ENCODE measurements at places on chromosomes 7 and 10.
A peak's percentile ranks its signal among the peaks of the same experiment; 100 is the strongest.

GRCh38 chr7:25727446-25727845 is 424.6 kb upstream of the NFE2L3 start:
- no peak for DNase-seq

DNA sequence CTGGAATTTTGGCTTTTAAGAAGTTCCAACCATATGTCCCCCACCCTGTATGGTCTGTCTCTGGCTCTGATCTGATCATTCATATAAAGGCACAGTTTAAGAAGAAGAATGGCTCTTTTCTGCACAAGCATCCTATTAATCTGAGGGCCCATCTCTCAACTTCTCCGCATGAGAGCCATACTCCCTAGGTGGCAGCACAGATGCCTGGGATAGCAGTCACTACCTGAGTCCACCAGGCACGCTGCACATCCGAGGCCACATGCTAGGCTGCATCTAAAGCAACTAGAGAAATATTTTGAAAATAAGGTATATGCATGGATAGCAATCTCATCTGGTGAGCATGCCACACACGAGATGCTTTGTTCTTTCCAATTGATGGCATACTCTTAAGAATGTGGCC is 565.5 kb downstream of the PARD3 start:
- DNase-seq: peak; percentile 9

DNA sequence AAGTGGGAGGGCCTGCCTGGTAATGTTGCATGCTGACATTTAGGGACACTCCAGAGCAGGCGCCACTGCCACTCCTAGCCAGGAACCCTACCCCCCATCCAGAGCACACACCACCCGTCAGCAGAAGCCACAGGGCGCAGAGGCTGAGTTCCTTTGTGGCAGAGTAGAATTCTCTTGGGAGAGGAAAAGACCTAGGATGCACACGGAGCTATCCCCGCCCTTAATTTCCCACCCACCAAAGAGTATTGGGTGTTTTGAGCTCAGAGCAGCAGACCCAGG is 702 bp upstream of the INSYN2A start:
- no peak for DNase-seq

DNA sequence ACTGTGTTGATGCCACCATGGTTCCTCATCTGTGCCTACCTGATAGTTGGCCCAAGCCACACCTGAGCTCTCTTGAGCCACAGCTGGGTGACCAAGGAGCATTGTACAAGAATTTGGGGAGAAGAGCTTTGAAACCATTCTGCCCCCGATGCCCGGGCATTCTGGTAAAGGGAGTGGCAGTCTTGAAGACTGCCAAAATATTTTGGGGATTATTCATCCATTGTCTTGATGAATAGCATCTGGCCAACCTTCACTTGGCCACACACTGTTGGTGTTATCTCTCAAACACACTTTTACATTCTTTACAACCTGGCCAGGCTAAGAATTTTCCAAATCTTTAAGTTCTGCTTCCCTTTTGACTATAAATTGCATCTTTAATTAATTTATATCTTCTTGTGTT is 113.1 kb upstream of the PCBD1 start:
- DNase-seq: no peak

DNA sequence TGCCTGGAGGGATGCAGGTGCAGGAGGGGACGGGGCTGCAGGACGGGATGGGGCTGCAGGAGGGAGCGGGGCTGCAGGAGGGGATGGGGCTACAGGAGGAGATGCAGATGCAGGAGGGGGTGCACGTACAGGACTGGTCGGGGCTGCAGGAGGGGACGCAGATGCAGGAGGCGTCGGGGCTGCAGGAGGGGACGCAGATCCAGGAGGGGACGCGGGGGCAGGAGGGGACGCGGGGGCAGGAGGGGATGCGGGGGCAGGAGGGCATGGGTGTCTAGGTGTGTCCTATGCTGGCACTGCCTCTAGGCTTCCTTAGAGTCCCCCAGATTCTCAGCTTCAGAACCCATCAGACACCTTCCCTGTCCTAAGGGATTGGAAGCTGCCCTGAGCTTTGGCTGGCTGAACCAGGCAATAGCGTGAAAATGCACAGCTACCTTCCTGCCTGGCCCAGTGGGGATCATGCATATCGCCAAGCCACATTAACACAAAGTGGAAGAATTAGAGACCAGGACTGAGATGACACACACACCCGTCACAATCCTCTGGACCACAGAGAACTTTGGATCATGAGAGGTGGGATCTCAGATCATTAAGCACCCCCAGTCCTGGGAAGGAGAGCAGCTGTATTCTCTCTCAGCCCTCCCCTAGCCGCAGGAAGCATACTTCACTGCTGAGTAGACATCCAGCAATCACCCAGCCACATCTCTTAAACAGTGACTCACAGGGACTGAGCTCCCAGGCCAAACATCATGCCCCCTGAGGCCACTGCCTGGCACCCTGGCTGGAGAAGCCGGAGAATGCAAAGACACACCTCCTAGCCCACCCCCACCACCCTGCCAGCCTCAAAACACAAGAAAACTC is 67.3 kb downstream of the VWA2 start:
- DNase-seq: no peak

DNA sequence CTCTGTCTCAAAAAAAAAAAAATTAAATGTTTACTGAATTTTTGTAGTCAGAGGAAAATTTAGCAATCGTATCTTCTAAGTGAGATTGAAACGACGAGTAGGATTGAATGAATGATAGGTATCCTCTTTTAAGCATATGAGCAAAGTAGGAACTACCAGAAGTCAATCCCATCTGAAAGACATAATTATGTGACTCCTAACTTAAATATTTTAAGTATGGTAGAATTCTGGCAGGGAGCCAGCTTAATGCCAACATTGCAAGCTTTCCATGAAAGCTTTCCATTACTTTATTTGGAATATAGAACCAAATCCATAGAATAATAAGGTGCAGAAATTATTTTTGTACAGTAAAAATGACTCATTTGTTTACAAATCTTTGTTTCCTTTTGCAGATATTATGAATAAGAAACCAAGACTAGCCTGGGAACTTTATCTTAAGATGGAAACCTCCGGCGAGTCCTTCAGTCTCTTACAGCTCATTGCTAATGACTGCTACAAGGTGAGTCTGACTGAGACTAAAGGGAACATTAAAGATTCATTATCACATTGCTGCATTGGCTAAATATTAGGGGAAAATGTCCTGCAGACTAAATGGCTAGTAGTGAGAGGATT is 50.2 kb upstream of the UBN2 start:
- no peak for DNase-seq

GRCh38 chr7:127918130-127918529 is 113.1 kb downstream of the LRRC4 start:
- no peak for DNase-seq

DNA sequence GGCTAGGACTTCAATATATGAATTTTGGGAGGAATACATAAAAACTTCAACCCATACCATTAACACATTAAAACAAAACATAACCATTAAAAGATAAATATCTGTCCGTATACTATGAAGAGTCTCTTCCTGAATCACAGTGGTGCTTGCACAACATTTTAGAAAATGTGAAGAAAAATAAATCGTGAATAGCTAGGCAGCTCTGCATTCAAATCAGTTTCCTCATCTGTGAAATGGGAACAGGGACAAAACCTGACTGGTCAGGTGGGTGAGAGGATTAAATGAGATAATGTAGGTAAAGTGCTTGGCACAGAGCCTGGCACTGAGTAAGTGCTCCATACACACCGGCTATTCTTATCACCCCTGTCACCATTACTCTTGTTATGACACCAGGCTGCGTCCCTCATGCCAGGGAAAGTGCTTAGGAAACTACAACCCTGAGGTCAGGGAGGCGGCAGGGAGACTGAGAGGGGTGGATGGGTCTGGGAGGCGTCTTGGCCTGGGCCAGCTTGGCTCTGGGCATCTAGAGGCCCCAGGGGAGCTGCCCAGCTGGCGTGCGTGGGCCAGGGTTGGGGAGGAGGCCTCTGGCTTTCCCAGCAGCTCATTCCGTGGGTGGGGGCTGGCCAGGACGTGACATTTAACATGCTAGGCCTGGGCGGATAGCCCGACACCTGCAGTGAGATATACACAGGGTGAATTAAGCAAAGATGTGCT is 78.3 kb downstream of the SH3PXD2A start:
- DNase-seq: no peak

DNA sequence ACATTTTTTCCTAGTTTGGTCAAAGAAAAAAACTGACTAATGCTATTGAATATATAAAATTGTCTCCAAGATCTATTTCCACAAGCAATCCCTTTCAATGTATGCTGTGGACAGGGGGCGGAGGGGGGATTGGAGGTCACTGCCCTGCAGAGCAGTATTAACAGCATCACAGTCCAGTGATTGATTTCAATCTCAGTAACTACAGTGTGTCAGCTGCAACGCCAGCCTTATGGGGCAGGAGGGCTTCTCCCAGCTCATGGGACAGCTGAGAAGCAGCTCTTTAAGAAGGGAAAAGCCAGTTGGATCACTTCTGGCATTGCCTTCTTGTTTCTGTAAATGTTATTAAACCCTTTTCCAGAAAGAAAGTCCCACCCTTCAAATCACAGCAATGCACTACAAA is 65.0 kb downstream of the RAPGEF5 start:
- no peak for DNase-seq

DNA sequence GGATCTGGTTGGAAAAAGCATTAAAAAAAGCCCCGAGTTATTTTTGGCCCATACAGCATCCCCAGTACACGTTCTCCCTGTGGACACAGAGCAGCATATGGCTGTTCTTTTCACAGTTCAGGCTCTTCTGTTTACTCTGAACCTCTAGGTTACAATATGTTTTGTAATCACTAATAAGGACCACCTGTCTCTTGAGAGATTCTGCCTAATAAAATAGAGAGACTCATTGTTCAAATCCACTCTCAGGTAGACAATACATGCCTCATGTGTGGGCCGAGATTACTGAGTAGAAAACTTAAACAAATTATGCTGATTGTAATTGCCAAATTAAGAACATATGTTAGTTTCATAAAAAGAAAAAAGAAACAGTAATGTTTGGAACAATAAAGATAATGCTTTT is 647.7 kb downstream of the GRM8 start:
- DNase-seq: peak; percentile 58

DNA sequence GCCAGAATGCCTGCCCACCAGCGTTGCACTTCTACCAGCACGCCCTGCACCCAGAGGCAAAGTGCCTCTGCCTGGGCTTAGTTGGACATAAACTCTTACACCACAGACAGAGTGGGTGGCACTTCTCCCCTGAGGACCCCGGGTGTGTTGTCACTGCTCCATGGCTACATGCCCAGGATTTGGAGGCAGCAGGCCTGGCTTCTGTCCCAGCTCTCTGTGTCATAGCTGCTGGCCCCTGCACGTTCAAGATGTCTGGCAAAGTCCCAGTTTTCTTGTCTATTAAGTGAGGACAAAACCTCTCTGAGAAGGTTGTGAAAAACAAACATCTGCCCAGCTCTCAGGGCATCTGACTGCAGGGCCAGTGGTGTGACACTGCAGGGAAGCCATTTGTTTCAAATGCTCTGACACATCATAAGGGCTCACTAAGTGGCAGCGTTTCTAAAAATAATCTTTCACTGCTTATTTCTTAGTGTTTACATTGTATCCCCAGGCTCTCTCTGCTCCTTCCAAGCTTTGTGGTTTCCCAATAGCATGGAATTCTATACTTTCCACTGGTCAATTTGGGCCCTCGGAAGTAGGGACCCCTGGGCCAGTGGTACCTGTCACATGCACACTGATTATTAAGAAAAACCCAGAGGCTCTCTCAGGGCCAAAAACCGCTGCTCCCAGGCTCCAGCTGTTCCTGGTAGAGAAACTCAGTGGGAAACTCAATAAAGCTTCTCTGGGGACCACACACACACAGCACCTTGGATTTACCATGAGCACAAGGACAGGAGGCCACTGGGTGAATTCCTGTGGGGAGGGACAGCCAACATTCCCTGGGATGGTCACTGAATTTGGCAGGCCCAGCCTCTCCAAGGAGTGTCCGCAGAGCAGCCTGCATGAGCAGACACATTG is 86.2 kb upstream of the ANLN start:
- DNase-seq: no peak

DNA sequence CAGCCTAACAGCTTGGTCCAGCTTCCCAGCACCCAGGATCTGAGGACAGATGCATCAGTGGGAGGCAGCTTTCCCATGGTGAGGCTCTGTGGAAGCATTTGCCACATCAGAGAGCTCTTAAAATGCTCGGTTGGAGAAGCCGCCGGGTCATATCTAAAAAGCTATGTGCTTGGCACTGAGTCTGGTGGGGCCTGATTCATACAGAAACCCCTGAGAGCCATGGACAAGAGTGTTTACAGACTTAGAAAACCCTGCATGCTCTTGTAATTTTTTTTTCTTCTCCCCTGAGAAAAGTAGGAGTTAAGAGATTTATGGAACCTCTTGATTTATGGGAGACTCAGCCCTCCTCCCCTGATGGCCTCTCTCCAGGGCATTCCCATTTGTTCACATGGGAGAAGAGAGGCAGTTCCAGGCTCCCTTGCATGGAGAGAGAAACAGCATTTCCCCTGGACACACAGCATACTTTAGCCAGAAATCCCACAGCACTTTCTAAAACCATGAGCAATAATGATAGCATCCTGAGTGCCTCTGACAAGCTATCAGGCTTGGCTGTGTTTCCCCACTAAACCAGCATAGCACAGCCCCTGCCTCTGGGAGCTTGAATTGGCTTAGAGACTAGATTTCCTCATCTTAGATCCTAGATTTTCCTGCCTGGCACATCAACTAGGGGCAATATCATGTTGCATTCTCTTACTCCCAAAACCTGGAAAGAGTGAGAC is 322.1 kb upstream of the AUTS2 start:
- no peak for DNase-seq

DNA sequence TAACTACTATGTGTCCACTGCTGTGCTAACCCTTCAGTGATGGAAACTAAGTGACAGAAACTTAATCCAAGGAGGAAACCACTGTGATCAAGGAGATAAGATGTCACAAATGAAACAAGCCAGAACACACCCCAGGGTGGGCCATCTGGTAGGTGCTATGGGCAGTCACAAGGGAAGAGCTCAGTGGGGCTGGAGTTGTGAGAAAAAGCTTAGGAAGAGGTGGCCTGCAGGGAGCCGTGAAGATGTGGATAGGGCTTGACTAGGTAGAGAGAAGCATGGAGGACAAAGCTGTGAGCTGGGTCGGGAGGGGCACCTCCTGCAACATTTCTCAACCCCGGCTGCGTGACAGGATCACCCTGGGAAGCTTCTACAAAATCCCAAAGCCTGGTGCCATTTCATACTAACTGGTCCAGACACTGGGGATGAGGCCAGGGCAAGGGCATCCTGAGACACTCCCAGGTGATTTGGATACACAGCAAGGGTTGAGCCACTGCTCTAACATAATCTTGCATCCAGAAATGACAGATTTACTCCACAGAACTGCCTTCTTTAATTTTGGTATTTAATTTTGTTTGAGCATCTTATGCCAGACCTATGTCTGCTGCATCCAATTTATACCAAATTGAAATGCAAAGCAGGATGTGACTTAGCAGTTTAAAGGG is 69.3 kb downstream of the OSBPL3 start:
- DNase-seq: peak; percentile 94

- no peak for DNase-seq
These were observed 31.8 kb upstream of the SHH start for GRCh38 chr7:155844019-155844453.

DNA sequence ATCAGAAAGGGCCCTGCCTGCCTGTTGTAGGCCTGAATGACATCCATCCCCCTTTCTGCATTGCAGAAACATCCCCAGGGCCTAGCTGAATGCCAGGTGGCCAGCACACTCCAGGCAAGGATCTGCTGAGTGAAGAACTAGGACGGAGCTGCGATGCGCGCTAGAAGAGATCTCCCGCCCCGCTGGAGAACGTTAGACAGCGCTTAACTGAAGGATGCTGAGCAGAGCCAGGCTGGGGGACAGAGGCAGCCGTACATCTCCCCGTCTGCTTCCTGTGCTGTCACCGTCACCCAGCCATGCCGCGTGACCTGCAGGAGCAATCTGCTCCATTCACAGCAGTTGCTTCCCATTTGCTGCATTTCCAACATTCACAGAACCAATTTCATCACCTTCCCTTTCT is 73.3 kb downstream of the FAM53B start:
- DNase-seq: peak; percentile 29
